Suppressor macrophage treated with lipopolysaccharide for 1 hour (primary cell): ENCODE measurements at places on chromosomes 2 and 18.

DNA sequence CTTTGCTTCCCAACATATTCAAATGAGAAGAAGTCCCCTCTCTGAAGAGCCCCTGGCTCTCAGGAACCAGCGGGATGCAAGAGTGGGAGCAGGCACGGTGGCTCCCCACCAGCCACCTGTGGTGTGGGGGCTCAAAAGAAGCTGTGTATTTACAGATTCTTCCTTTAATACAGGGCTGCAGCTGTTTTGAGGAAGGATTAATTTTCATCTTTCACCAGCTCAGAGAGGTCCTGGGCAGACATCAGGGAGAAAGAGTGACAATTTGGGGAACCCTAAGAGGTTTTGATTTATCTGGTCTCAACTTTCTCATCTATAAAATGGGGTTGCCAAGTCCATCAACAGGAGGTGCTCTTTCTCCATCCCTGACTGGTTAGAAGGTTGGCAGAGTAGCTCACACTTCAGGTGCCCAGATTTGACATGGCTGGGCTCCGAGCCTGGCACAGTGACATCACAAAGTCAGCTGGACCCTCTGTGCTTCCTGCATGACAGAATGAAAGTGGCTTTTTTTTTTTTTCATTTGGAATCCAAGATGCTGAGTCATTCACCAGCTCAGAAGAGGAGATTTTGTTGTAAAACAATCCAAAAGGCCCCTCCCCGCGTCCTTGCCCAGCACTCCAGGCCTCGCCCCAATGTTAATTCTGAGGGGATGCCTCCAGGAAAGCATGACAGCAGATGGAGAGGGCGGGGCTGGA is 15.5 kb upstream of the SIX2 start:
- DNase-seq = peak; percentile 62

DNA sequence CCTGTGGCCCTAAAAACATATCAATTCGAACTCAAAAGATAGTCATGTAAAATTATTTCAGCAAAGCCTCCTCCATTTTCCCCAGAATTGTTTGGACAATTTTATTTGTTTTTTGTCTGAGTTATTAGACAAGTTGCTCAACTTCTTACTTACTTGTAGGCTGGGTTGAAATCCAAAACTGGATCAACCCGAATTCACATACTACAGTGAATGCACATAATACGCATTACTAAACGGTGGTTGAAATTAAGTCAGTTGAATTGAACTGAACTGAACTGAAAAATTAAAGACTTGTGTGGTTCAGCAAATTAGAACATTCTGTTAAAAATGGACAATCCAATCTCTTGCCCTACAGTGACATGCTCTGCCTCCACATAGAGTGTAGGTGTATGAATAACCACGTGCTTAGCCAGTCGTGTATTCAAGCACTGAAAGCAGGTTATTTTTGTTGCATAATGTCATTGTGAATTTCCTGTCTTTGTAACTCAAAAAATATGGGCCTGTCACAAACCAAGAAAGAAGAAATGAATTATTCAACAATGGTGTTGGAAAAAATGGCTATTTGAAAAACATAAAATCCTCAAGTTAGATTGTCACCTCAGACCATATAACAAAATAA is 441.0 kb downstream of the TXNL1 start:
- peak; percentile 58 for DNase-seq

GRCh38 chr2:2579814-2580213 is 248.7 kb upstream of the MYT1L start:
- DNase-seq = no peak

DNA sequence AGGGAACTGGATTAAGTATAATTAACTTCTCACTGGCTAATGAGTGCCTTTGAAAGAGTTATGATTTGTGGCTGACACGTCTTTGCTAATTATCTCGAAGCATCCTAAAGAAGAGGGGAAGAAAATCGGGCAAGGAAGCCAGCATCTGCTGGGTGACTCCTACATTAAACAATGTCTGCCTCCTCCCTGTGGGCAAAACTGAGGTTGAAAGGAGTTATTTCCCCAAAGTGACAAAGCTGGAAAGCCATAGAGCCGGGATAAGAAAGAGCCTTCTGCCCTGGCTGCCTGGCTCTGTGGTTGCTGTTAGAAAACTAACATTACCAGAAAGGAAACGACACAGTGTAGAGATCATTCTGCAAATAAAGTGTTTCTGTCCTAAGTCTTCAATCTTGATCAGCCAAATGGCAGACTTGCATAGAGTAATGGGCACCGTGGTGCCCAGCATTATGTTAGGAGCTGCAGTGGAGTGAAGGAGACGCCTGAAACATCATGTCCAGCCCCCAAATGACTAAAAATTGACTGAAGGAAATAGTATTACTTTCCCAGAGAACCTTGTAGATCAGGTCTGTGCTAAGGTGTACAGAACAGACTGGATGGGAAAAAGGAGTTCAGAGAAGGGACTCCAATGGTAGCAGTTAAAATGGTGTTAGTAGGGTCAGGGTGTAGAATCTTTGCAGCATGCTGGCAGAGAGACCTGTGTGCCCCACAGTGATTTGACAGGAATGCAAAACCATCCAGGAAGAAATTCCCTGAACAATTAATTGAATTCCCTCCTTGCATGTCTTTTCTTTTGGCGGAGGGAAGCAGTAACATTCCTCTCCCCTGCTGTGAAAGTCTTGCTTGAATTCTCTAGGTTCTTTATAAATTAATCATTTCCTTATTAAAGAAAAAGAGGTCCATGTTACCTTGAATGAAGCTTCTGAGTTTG is 44.4 kb downstream of the ALPK2 start:
- DNase-seq = no peak

- DNase-seq = no peak
Measured at GRCh38 chr2:138823666-138824065, 43.5 kb upstream of the NXPH2 start.

DNA sequence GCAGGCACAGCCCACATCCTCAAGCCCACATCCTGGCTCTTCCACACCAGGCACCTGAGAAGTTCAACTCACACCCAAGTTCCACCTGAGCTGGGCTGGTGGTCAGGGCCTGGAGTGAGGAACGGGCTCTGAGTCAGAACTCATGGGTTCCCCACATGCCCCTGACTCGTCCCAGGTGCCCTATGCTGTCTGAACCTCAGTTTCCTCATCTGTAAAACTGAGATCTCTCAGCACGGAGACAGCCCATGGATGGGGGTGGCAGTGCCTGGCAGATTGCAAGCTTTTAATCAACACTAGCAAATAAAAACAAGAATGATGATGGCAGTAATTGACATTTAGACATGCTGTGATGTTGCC is 307.8 kb downstream of the NDUFA10 start:
- DNase-seq = no peak

DNA sequence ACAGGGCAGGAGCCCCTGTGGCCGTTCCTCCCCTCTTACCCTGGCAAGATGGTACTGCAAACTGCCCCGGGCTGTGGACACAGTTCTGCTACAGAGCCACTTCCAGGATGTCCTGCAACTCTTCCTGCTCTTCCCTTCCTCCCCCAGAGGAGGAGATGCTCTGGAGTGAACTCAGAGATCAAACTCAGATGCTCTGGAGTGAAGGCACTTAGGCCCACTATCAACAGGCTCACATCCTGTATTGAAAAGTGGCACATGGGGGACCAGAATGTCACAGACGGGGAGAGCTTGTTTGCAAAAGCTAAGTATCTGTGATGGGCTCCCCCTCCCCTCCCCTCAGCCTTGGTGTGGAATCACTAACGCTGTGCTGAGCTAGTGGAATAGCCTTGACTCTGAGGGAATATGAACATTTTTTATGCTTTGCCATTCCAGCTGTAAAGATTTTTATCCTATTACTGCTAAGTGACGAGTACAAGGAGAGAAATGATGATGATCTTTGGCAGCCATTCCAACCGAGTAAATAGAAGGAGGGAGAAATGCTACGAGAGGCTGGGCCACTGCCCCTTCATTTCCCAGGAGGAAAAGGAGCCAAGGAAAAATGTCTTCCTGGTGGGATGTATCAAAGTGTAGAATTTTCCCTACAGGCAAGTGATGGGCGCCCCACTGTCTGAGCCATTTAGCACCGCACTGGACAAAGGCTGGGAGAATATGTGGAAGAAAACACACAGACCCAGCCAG is 152.6 kb downstream of the GALNT14 start:
- DNase-seq = no peak

GRCh38 chr18:33817096-33817495 is 239.1 kb downstream of the ASXL3 start:
- DNase-seq = no peak

GRCh38 chr2:97911206-97911921 is 84.4 kb downstream of the TMEM131 start:
- DNase-seq = peak; percentile 92

- no peak for DNase-seq
Measured at GRCh38 chr2:222248256-222248655, 50.5 kb downstream of the PAX3 start.

DNA sequence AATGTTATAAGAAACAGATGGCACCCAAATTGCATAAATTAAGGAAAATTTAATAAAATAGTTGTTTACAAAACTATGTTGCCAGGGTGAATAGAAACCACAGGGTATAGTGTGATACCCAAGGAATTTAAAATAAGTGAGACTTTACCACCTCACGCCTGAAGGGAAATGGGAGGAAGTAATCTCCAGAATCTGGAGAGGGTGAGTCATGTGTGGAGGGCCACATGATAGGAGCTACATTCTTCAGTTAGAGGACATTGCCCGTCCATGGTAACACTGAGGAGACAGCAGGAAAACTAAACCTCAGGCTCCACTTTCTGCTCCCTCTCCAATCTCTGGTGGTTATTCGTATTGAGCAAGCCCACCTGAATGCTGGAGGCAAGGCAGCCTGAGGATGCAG is 97.2 kb upstream of the NXPH2 start:
- DNase-seq = no peak

DNA sequence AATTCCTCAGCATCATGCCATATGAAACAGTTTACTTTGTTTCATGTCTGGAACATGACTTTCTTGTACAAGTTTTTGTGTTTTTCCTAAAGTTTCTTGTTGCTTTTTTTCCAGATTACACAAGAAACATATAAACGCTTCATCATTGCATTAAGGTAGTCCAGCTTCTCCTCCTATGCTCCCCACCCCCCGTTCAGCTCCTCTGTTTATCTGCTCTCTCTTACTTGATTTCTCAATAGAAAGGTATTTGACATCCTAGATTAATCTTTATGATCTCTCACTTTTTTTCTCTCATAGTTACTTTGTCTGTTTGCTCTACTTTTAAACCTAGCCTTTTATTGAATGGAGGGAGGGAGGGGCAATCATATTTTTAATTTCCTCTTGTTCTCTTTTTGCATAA is 25.4 kb downstream of the SLC40A1 start:
- no peak for DNase-seq

DNA sequence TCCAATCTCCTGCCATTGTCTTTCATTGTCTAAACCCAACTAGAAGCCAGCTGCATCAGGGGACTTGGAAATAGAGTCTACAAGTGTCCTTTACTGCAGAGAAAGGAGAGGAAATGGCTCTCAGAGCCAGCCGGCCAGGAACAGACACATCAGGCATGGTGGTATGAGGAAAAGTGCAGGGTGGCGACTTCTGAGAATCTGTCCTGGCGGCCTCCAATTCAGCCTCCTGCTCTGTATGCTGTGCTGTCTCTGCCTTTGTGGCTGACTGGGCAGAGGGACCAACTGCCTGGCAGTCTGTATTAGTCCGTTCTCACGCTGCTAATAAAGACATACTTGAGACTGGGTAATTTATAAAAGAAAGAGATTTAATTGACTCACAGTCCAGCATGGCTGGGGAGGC is 36.8 kb upstream of the AQP4 start:
- no peak for DNase-seq

DNA sequence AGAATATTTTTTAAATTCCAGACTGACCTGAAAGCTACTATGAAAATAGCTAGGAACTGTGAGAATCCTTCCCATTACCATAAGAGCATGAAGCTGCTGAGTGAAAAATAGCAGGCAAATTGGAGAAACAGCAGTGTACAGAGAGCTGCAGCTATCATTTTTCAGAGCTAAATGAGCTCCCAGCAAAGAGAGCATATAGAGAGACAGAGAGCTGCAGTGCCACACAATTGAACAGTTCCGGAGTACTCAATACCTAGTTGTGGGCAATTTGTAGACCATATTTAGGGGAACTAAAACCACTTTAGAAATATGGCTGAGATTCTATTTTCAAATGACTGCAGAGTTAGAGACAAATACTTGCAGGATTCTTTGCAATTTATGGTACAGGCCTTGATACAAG is 645.3 kb downstream of the STK39 start:
- DNase-seq = no peak

- no peak for DNase-seq
Measured at GRCh38 chr2:176120364-176121189, 1.9 kb upstream of the HOXD9 start.

- DNase-seq = peak; percentile 81
Measured at GRCh38 chr2:196263181-196263747, 91.9 kb upstream of the STK17B start.

DNA sequence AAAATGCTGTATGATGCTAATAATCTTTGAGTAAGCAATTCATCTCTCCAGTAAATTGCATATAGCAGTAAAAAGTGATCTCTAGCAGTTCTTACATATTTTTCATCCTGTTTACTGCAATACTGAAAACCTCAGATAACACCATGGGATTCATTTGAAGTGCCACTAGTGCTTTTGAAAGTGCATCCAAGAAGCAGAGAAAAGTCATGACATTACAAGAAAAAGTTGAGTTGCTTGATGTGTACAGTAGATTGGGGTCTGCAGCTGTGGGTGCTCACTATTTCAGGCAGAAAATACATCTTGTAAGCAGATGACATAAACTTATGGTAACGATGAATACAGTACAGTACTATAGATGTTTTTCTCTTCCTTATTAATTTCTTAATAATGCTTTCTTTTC is 1984.9 kb upstream of the LRRTM1 start:
- DNase-seq = no peak

- no peak for DNase-seq
Measured at GRCh38 chr2:30261695-30262211, 30.4 kb downstream of the LBH start.

DNA sequence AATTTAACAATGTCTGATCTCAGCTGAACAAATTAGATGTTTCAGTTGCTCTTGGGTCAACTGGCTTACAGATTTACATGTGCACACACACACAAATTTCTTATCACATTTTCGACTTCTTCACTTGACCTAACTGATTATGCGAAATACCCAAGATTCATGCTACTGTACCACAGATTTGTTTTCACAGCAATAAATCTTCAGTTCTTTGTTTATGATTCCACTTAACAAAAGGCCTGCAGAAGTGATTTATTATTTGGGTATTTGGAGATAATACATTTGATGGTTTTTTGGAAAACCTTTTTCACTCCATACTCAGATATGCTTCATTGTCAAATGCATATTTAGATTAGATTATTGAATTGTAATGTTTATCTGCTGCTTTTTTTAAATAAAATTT is 129.0 kb downstream of the GALNT1 start:
- no peak for DNase-seq

- DNase-seq = no peak
Measured at GRCh38 chr2:563512-563911, 113.7 kb downstream of the TMEM18 start.

DNA sequence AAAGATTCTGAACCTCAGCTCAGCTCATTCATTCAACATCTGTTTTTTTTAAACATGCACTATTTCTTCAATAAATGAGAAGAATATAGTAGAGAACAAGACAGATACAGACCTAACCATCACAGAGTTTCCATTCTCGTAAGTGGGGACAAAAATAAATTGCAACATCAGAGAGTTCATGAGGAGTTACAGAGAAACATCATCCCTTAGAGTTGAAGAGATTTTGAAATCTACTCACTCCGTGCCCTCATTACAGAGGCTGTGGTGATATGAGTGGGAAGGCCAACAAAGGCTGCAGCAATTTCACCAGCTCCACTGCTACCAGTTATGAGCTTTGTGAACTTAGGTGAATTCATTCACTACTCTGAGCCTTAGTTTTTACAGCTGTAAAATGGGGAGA is 399.3 kb downstream of the BCL11A start:
- DNase-seq = peak; percentile 34
